ENCODE measurements at places on chromosomes 6 and 20.
A peak's percentile ranks its signal among the peaks of the same experiment; 100 is the strongest.

GRCh38 chr6:113052506-113052905, 705.4 kb downstream of the RFPL4B start:
- DNase-seq, result no peak

DNA sequence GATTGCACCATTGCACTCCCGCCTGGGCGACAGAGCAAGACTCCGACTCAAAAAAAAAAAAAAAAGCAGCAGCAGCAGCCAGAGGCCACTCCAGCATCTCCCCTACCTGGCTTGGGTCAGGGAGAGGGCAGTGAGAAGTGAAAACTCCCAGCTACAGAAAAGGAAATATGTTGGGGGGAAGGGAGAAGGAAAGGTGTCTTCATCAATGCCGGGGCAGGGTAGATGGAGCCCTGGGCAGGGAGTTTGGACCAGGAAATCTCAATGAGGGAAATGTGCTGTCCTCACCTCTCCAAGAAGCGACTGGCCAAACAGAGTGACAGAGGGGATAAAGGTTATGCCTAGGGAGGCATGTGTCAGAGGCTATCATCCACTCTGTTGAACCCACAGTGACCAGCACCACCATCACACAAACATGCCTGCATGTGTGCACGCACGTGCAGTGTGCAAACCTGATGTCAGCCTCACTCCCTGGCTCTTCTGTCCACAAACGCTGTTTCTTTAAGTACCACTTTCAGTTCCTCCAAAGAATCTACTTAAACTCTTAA, 887 bp upstream of the AIF1 start:
- no peak for DNase-seq

GRCh38 chr20:62550087-62550632, 74.4 kb upstream of the GATA5 start:
- DNase-seq, result no peak

GRCh38 chr6:132587424-132587823, 2.1 kb downstream of the TAAR5 start:
- DNase-seq, result no peak

GRCh38 chr20:59832406-59833363, 100.8 kb downstream of the SYCP2 start:
- DNase-seq, result no peak

DNA sequence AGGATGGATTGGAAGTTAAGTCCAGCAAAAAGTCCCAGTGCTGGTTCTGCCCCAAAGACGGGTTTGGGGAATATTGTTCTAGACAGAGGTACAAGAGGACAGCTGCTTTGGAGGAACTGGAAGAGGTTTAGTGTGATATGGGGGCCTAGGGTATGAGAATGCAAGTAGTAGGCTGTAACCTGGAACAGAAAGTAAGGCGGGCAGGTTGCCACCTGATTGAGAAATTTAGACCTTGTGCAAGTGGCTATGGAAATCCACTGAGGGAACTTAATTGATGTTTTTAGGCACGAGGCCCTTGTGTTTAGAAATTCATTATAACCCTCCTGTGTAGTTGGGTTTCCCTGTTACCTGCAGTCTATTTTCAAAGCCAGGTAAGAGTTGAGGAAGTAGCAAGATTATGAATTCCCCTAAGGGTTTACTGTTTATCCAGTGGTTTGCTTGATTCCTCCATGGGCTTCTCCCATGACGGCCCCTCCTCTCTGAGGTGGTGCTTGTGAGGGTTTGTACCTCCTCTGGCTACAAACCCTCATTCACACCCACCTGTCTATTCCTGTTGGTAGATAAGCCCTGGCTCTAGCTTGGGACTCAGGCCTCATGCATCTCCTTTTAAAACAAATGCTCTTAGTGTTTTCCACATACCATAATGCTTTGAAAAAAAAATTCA, 42.0 kb upstream of the BCAS1 start:
- no peak for DNase-seq

- DNase-seq, result no peak
Measured at GRCh38 chr20:47776639-47777038, 8.6 kb downstream of the SULF2 start.

DNA sequence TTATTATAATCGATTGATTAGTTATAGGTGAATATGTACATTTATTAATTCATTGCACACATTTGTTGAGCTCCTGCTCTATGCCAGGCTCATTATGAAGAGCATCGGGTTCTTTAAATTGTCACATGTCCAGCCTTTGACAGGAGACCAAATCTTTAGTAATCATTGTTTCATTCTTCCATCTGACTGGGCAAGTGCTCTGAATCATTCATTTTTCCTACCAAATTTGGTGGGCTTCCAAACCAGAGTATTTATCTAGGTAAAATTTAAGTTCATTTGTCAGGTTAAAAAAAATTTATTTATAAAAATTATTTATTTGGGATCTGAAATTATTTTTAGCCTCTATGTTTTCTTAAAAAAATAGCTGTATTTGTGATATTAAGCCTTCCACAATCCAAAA, 404.9 kb upstream of the MMS22L start:
- no peak for DNase-seq

DNA sequence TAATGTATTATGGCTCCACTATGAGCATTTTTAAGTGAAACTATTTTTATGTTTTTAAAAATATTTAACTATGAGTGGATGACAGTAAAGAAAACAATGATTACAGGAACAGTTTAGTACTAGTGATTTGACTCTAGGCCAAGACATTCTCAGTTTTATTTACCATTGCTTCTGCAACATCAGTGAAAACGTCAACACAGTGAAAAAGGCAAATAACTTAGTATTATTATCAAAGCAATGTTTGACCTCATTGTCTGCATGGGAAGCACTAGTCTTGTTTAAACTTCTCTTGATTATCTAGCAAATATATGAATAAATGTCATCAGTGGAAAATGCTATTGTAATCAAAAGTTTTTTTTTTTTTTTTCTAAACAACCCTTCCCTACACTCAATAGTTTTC, 165.0 kb downstream of the HTR1B start:
- no peak for DNase-seq

- no peak for DNase-seq
Measured at GRCh38 chr20:49843139-49843538, 30.5 kb downstream of the SLC9A8 start.

DNA sequence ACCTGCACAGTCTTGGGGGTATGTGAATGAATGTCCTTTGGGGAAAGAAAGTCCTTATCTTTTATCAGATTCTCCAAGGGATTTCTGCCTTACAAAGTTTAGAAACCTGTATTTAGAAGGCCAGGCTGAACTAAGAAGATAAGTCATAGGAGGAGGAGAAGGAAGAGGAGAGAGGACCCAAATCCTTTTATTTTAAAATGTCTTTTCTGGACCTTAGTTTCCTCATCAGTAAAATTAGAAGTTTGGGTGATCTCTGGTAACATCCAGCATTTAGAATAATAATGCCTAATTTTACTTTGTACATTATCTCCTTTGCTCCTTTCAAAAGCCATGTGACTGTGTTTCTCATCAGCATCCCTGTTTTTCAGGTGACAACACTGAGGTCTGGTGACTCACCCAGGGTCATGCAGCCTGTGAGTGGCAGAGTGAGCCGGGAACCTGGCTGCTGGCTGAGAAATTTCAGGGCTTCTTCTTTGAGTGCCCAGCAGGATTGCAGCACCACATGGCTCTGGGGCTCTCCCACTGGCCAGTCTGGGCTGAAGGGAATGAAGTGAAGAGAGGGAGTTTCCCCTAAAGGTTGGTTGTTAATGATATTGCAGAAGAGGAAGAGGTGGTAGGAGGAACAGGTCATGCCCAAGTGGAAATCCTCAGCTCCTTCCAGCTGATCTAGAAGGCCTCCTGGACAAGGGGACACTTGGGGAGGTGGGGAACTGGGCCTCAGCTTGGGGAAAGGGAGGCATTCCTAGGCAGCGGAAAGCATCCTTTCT, 34.0 kb downstream of the VEGFA start:
- DNase-seq, result no peak

DNA sequence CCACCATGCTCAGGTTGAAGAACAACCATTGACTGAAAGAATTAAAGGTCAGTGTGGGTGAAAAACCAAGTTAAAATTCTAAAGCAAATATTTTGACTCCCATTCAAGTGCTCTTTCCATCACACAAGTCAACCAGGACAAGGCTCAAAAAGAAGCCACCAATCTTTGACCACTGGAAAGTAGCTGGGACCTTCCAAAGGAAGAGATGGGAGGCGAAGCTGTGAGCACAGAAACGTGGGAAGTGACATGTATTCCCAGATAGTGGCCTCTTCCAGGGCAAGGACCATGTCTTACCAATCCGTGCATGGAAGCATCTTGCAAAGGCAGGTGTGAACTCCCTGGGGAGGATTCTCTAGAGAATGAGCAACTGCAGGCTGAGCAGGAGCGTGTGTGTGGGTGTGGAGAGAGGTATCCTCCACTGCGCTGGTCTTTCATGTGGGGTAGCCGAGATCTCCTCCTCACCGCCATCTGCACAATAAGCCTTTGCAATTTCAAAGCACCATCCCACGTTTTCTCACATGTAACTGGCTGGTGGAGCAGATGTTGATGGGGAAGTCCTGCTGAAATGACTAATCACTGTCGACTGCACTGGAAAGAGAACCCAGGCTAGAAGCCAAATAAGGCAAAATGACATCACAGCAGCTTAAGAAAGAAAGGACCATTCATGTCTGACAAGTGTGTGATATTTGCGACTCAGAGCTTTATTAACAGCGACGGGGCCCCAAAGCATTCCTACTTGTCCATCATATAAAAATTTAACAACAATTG, 189.4 kb upstream of the RREB1 start:
- DNase-seq, result no peak

DNA sequence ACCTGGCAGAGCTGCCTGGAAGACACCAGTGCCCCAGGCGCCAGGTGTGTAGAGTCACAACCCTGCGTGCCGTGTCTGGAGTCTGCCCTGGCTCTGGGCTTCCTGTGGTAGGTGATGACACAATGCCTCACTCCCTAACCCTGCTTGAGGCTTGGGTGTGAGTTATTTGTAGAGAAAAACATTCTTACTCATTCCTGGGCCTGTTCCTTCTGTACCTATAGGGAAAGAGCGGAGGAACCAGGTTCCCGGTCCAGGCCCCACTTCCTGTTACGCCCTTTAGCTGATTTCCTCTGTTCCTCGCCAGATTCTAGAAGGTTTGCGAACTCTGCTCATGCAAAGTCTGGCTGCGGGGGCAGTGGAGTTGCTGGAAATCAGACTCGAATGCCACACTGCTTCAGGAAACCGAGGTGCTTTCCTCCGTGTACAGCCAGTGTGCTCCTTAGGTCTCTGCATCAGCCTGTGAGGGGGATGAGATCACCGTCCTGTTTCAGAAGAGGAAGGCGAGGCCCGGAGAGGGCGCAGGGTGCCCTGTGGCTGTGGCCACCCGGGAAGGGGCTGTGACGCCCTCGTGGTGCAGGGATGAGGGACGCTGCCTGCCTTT, 67.1 kb upstream of the DUSP22 start:
- peak; percentile 10 for DNase-seq

DNA sequence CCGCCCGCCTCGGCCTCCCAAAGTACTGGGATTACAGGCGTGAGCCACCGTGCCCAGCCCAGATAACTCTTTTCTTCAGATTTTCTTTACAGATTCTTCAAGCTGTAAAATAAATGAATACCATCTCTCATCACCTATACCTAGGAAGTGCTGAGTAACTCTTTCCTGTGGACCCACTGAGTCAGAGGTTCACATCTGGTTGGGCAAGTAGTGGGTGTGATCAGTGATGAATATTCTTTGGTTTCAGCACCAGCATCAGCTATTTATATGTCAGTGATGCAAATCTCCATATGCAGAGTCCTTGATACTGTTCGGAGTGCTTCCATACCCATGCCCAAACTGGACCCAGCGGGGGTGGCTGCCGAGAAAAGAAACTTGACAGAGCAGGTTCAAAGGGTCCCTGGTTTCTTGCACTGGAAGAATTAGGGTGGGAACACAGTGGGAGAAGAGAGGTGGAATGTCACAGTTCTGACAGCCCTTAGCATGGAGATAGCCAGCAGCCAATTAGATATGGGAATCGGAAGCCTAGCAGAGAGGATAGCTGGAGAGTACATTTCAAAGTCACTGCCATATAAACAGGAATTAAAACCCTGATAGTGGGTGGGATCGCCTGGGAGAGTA, 64.9 kb upstream of the DDR1 start:
- no peak for DNase-seq

DNA sequence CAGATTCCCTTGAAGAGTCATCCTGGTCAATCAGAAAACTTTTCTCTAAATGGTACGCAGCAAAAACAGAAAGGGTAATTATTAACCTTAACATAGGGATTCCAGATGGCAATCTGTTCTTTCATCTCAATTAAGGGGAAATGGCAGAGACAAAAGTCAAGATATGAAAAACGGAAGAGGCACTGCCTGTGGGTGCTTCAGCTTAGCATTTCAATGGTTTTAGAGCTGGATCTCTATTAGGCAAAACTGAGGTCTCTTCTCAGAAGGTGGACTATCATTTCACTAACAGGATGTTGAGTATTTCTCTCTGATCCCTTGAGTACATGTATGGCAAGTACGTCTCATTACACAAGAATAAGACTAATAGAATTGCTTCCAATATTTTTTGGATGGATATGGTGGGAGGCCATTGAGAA, 296.9 kb downstream of the HIVEP2 start:
- DNase-seq, result no peak

DNA sequence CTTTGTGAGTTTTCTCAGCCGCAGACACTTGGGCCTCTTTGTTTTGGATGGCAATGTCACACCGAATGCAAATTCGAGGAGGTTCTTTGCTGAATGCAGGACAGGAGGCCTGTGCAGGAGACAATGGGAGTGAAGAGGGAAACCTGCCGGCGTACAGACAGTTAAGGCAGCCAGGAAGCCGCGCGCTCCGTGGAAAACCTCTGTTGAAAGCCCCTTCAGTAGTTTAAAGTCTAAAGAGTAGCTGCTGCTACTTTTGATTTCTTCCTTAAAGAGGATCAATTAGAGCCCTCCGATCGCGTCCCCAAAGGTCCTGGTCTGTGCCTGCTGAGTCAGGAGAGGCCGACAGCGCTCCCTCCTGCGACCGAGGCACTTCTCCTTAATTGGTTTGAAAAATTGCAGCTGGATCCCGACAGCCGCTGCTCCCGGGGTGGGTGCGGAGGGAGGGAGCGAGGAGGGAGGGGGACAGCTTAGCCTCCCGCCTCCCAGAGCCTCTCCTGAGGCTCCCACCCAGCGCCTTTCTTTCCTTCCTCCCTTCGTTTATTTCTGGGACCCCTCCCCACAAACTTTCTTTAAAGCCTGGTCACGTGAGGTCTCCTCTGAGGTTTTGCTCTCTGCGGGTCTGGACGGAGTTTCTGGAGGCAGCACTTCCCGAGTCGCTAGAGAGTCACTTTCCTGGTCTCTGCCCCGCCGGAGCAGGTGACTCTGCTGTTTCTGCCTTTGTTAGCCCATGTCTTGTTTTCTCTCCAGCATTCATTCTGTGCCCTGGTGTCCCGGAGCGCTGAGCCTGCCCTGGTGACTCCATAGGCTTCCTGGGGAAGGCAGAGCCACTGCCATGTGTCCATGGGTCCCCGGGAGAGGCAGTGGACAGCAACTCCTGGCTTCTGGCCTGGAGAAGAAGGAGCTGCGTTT, 22.3 kb upstream of the RPP40 start:
- DNase-seq, result no peak

- no peak for DNase-seq
Measured at GRCh38 chr6:106586815-106587415, 42.4 kb downstream of the RTN4IP1 start.

- DNase-seq, result no peak
Measured at GRCh38 chr6:54935739-54936138, 89.2 kb downstream of the FAM83B start.

Data from activated CD8-positive, alpha-beta memory T cell treated with anti-CD3 and anti-CD28 coated beads for 1 hour (primary cell).